ENCODE measurements at places on chromosomes 2 and 18.

- DNase-seq = no peak
Observed at GRCh38 chr2:130387804-130388203, 31.9 kb downstream of the PTPN18 start.

DNA sequence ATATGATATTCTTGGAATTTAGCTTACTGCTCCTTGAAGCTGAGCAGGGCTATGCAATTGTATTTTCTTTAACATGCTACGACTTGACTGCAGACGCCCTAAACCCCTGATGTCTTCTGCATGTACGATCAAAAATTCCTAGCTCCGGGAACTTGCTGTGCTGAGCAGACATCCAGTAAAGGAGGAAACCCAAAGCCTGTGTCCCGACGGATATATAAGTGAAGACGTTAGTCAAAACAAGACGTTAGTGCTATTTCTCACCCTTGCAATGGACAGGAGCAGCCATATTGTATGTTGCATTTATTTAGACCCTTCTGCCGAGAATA is 51.5 kb downstream of the SETBP1 start:
- no peak for DNase-seq

DNA sequence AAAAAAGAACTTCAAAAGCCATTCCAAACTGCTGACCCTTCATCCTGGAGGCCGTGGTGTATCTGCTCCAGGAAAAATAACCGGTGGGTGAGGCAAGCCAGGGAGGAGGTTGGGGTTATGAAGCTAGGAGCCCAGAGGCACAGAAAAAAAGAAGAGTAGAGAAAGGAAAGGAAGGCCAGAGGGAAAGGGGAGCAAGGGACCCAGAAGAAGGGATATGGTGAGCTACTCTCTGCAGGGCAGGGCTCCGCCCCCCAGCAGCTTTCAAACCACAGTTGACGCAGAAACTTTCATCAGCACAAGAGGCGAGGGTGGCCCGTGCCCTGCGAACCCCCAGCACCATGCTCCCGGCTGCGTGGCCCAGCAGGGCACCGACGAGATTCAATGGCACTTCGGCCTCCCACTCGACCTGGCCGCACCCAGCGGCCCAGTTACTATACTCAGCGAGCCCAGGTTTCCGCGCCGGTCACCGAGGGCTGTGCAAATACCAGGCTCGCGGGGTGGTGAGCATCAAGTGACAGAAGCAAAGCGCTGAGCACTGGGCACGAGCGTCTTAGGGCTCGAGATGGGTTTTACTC is 665 bp downstream of the MCM6 start:
- peak; percentile 7 for DNase-seq

DNA sequence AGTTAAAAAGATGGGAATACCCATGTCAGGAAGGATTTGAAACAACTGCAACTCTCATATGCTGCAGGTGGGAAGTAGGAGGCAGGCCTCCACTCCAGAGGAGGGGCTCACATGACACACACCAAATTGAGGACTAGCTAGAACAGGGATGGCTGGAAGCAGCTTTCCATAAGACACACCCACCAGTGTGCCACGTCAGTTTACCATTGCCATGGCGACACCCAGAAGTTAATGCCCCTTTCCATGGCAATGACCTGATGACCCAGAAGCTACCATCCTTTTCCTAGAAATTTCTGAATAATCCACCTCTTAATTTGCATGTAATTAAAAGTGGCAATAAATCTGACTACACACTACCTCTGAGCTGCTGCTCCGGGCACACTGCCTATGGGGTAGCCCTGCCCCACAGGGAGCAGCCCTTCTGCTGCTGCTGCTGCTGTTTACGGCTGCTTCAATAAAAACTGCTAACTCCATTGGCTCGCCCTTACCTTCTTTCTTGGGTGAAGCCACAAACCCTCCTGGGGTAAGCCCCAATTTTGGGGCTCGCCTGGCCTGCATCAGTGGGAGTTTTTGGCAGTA is 89.4 kb downstream of the RRM2 start:
- DNase-seq = no peak

DNA sequence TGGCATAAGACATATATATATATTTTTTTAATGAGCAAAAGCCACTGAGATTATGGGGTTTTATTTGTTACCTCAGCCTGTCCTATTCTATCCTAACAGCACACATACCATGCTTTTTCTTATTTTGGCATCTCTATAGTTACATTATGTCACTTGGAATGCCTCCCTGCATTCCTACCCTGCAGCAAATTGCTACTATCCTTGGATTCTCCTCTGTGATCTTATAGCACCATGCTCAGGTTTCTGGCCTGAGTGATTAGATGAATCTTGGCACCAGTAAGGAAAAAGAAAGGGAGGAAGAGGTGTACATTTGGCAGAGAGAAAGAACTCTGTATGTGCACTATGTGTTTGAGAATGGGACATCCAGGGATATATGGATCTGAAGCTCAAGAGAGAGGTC is 86.3 kb upstream of the PELI1 start:
- peak; percentile 10 for DNase-seq

DNA sequence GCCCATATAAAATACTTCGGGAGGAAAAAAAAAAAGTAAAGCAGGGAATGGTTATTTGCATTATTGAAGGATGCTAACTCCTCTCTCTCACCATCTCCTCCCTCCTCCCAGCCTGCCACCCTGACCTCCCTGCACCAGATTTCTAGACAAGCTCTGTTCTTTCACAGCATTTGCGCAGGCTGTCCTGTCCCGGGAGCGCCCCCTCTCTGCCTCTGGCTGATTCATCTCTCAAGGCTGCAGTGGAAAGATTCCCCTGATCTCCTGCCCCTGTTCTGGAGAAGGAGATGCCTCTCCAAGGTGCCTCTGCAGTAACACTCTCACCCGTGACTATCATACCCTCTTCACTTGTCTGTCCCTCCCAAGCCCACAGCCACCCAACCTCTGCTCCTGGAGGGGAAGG is 38.5 kb downstream of the COL4A4 start:
- no peak for DNase-seq

DNA sequence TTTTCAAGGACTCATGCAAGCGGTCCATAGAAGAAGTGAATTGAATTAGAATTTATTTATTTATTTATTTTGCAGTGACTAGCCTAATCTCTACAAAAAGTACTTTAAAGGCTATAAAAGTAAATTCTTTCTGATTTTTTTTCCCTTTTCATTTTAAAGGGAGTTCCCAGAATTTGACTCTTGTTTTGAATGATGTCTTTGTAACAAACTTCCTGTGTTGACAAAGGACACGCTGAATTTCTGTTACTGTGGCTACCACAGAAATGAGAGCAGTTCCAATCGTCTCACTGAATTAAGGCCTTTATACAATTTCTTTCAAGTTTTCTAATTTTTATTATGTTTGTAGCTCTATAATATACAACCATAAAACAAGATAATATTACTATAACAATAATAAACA is 46.3 kb upstream of the LPIN2 start:
- no peak for DNase-seq

DNA sequence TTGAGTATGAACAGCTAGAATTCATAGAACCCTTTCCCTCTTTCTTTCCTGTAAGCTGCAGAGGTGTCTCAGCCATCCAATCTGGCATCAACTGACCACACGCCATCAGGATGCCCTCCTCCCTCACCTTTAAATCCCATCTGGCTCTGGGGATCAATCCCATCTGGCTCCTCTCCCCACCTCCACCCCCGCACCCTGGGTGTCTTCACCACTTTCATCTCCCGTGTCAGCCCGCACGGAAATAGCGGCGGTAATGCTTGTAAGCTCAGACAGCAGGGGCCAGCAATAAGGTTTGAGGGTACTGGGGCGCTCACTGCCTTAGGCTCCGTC is 508 bp upstream of the TUBA4B start:
- no peak for DNase-seq

DNA sequence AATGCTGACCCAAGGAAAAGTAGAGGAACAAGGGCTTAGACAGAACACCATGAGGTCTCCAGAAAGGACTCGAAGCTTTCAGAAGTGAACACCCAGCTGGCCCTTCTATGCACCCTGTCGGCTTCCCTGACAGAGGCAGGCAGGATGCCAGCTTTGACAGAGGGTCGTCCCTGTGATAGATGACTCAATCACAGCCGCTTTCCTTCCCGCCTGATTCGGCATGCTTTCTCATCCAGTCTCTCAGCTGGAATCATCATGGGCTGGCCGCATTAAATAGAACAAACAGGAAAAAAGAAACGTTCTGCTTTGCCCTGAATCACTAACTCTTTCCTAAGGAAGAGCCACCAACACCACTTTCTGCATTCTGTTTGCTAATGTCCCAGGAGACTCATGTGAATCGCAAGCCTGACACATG is 140.3 kb upstream of the RAB12 start:
- no peak for DNase-seq

DNA sequence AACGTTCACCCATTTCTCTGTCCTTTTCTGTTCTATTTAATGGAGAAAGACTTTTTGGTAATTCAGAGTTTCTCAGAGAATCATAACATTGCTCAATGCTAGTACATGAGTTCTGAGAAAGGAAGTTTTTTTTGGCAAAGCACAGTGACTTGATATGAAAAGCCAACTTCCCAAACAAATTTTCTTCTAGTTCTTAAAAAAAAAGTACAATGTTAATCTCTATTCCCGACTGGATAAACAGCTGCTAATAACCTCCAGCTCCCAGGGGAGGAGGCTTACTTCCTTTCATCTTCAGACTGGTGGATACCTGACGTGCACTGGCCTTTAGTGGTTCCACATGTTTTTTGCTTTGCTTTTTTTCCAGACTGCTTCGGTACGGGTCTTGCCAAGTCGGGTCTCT is 284.6 kb upstream of the CCDC68 start:
- no peak for DNase-seq

- DNase-seq = no peak
Observed at GRCh38 chr2:75538521-75539490, 21.9 kb downstream of the EVA1A start.

DNA sequence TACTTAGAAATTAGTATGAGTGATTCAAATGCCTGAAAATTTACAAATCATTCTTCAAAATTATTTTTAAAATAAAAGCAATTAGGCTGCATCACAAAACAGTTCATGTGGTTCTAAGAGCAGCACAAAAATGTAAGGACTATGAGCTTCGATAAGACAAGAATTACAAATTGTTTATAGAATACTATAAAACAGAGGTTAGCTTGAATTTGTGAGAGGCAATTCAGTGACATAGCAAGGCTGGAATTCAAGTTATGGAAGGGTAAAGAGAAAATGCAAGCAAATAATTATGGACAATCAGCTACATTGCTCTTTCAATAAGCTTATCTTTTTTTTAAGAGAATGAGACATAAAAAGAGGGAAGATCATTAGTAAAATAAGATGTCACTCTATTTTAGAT is 7.1 kb upstream of the XIRP2 start:
- no peak for DNase-seq

DNA sequence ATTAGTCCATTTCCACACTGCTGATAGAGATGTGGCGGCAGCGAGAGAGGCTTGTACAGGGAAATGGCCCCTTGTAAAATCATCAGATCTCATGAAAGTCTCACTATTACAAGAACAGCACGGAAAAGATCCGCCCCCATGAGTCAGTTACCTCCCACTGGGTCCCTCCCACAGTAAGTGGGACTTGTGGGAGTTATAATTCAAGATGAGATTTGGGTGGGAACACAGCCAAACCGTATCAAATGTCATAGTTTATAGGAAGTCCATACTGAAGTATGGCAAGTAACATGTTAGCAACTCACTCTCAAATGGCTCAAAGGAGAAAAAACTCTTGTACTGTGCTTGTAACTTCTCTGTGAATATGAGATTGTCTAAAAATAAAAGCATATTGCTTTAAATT is 56.1 kb downstream of the FARP2 start:
- peak; percentile 34 for DNase-seq

GRCh38 chr2:82158150-82158549 is 1853.6 kb upstream of the LRRTM1 start:
- no peak for DNase-seq

GRCh38 chr18:1846640-1847039 is 724.7 kb downstream of the METTL4 start:
- DNase-seq = no peak

All from kidney glomerular epithelial cell (primary cell).